ENCODE measurements at places on chromosomes 16 and 17.

- no peak overlapping the region for H3K4me3 ChIP-seq
- no peaks in the 10 kb centered on the region for H3K27me3 ChIP-seq
- DNase-seq, result no peak
- no peaks in the 10 kb centered on the region for H3K4me1 ChIP-seq
- no peaks in the 10 kb centered on the region for H3K36me3 ChIP-seq
- no peak overlapping the region for H3K27ac ChIP-seq
Observed at GRCh38 chr16:56349086-56349415, 76.3 kb downstream of the AMFR start.

- DNase-seq, result no peak
- no peaks in the 10 kb centered on the region for H3K4me1 ChIP-seq
- no peaks in the 10 kb centered on the region for H3K36me3 ChIP-seq
- H3K27me3 ChIP-seq, result no peaks in the 10 kb centered on the region
- H3K27ac ChIP-seq, result no peak overlapping the region
Observed at GRCh38 chr16:14331020-14331419, 259.9 kb downstream of the MRTFB start.

GRCh38 chr17:78497115-78497540 lies 80.1 kb downstream of the DNAH17 start:
- H3K36me3 ChIP-seq, result no peaks in the 10 kb centered on the region
- H3K4me3 ChIP-seq, result no peak overlapping the region
- H3K4me1 ChIP-seq, result no peaks in the 10 kb centered on the region
- DNase-seq, result peak; percentile 61
- no peaks in the 10 kb centered on the region for H3K27me3 ChIP-seq
- H3K27ac ChIP-seq, result no peak overlapping the region

- DNase-seq, result no peak
- H3K4me3 ChIP-seq, result no peak overlapping the region
- H3K27me3 ChIP-seq, result no peaks in the 10 kb centered on the region
- H3K36me3 ChIP-seq, result no peaks in the 10 kb centered on the region
- H3K4me1 ChIP-seq, result no peaks in the 10 kb centered on the region
- no peak overlapping the region for H3K27ac ChIP-seq
Observed at GRCh38 chr17:37081287-37081686, 132.5 kb downstream of the AATF start.

DNA sequence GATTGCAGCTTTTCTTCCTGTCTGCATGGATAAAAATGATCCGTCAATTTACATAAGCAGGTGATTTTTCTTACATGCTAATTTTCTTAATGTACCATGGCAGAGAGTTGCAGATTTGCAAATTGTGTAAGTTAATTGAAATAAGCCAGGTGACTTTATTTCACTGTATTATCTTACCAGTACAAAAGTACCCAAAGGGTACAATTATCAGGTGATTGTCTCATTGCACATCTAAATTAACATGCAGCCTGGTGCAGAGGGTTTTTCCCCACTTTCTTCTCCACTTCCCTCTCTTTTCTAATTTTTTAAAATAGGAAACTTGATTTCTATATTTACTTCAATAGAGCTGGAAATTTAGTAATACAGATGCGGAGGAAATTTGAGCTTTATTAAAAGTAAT lies 11.2 kb downstream of the NLK start:
- DNase-seq, result no peak
- no peak overlapping the region for H3K27ac ChIP-seq
- no peaks in the 10 kb centered on the region for H3K36me3 ChIP-seq
- no peaks in the 10 kb centered on the region for H3K27me3 ChIP-seq
- no peak overlapping the region for H3K4me3 ChIP-seq

DNA sequence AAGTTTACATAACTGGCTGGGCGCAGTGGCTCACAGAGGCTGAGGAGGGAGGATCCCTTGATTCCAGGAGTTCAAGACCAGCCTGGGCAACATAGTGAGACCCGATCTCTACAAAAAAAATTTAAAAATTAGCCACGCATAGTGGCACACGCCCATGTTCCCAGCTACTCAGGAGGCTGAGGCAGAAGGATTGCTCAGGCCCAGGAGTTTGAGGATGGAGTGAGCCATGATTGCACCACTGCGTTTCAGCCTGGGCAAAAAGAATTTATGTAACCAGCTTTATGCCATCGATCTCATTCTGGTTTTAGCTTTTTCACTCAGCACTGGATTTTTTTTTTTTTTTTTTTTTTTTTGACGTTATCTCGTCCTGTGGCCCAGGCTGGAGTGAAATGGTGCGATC lies 9.1 kb upstream of the CD300E start:
- H3K27me3 ChIP-seq, result peaks cover 19% of the 10 kb centered on the region
- H3K36me3 ChIP-seq, result no peaks in the 10 kb centered on the region
- no peak overlapping the region for H3K4me3 ChIP-seq
